ENCODE measurements at places on chromosomes 12 and 14.

- no peak for DNase-seq
Observed at GRCh38 chr14:36319899-36320199, 588 bp downstream of the MBIP start.

DNA sequence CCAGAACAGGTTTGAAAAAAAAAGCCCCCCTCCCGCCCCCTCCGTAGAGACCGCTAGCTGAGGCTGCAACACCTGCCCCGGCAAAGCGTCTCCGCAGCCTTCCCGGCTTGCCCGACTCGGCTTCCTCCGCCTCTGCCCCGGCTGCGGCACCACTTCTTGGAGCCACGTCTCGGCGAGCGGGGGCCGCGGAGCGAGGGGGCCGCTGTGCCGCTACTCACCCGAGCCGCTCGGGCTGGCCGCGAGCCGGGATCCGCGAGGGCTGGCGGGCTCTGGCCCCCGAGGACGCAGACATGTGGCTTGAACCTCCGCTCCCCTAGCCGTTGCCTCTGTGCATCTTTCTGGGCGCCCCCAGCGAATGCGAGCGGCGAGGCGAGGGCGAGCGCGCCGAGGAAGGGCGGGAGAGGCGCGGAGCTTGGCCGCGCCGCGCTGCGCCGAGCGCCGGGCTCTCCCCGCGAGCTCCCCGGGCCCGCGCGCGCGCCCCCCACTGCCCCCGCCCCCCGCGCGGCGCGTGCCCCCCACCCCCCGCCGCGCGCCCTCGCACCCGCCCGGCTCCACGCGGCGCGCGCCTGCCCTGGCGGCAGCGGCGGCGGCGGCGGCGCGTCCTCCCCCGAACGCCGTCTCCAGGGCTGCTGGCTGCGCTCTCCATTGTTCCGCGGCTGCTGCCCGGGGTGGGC is 249.5 kb downstream of the APAF1 start:
- DNase-seq = no peak

DNA sequence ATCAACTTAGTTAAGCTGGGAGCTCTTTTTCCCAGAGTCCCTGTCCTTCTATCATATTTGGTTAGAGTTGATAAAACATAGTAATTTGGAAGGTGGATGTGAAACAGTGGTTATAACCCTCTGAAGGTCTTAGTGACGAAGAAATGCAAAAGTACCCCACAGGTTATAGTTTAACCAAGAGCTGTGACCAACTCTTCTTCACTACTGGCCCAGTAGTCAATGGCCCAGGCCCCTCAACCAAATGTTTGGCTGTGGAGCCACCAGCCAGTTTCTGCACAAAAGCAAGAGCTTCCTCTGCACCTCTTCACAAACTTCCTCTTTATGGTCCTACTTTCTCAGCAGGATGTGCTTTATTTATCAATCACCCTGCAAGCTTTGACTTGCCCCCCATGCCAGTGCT is 132.6 kb downstream of the BMP4 start:
- no peak for DNase-seq

DNA sequence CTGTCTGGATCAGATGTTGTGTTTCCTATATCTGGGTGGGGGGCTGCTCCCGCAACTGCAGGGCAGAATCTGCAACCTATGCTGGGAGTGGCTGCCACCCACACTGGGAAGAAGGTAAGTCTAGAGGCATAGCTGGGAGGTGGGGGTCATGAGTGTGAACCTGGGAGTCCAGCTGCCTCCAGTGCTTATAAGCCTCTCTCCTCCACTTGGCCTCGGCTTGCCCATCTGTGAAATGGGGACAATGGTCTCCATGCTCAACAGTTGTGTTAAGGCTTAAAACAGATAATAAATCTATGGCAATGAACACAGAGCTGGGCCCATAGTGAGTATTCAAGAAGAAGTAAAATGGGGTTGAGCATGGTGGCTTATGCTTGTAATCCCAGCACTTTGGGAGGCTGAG is 90.0 kb downstream of the RBM19 start:
- DNase-seq = no peak

DNA sequence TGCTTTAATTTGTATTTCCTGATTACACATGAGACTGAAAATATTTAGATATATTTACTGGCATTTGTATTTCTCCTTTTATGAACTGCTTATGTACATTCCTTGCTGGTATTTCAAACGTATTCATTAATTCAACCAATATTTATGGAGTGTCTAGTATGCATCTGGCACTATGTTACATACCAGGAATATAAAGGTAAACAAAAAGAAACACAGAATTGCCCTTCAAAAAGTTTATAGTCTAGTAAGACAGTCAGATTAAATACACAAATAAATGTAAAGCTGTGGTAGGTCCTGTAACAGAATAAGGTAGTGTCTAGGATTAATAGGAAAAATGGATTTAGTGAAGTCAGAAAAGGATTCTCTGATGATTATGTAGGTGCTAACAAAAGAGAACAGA is 87.5 kb downstream of the PPP1R12A start:
- DNase-seq = no peak

- DNase-seq = no peak
Observed at GRCh38 chr12:42473130-42473529, 116.4 kb downstream of the PRICKLE1 start.

- DNase-seq = no peak
Observed at GRCh38 chr12:108106599-108106998, 22.5 kb upstream of the WSCD2 start.

- DNase-seq = no peak
Observed at GRCh38 chr14:41766772-41767171, 160.1 kb downstream of the LRFN5 start.

GRCh38 chr14:33880330-33880729 is 70.5 kb downstream of the EGLN3 start:
- DNase-seq = no peak

DNA sequence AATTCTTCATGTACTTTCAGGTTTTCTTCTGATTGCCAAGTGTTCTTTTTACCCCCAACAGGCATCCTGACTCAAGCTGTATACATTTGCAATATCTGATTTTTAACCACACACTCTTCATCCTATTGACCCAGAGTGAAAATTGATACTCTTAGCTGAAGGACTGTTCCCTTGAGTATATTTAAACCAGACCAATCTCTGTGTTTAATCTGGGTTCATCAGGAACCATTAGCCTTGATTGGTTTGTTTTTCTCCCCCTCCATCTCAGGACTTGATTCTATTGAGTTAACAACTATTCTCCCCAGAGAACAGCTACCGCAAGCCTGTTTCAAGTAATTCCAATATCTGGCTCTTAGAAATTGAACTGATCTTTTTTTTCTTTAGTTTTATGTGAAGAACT is 222.3 kb upstream of the NOVA1 start:
- no peak for DNase-seq

- peak; percentile 65 for DNase-seq
Observed at GRCh38 chr12:117025481-117026151, 73.6 kb downstream of the TESC start.

- no peak for DNase-seq
Observed at GRCh38 chr12:51346581-51346980, at the start of gene CELA1. Gene CELA1 (minus strand): TSS chr12:51346679. CDS start chr12:51346638, 41 bp downstream.

DNA sequence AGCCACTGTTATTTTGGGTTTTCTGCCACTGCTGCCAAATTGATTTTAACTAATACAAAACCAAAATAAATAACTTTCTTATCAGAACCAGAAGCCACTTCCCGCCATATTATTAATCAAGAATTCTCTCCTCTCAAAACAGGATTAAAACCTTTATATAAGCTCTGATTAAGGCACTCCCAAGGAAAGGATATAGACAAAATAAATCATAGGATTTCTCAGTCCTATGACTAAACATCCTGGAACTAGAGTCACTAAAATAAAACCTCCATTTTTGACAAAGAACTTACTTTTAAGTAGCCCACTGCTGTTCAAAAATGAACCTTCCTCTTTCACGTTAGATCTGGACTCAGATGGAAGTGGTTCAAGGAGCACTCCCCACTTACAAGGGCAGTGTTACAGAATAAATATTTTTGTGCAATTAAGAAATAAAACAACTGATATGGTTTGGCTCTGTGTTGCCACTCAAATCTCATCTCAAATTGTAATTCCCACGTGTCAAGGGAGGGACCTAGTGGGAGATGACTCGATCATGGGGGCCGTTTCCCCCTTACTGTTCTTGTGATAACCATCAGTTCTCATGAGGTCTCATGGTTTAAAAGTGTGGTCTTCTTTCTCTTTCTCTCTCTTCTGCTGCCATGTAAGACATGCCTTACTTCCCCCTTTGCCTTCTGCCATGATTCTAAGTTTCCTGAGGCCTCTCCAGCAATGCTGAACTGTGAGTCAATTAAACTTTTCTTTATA is 26.4 kb downstream of the GXYLT1 start:
- DNase-seq = no peak

DNA sequence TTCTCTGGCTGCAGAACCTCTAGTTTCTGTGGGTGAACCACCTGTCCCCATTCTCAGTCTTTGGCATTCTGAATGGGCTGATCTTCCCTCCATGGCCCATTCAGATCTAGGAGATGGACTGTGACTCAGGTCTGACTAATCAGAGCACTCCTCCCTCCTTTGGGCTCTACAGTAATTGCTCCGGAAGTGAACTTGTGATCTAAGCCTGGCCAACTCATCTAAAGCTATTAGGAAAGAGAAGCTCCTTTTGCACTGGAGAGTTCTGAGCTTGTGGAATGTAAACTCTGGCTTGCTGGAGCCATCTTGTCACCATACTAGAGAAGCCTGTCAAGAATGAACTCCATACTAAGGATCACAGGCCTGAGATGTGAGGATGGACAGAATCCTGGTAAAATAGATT is 168.2 kb downstream of the SUDS3 start:
- no peak for DNase-seq

- no peak for DNase-seq
Observed at GRCh38 chr14:101992708-101993107, 28.3 kb downstream of the DYNC1H1 start.

- DNase-seq = no peak
Observed at GRCh38 chr14:88541324-88541723, 13.5 kb downstream of the PTPN21 start.

GRCh38 chr12:106415134-106415533 is 57.6 kb downstream of the POLR3B start:
- DNase-seq = no peak

GRCh38 chr14:51593397-51593796 is 58.3 kb upstream of the FRMD6 start:
- DNase-seq = no peak

DNA sequence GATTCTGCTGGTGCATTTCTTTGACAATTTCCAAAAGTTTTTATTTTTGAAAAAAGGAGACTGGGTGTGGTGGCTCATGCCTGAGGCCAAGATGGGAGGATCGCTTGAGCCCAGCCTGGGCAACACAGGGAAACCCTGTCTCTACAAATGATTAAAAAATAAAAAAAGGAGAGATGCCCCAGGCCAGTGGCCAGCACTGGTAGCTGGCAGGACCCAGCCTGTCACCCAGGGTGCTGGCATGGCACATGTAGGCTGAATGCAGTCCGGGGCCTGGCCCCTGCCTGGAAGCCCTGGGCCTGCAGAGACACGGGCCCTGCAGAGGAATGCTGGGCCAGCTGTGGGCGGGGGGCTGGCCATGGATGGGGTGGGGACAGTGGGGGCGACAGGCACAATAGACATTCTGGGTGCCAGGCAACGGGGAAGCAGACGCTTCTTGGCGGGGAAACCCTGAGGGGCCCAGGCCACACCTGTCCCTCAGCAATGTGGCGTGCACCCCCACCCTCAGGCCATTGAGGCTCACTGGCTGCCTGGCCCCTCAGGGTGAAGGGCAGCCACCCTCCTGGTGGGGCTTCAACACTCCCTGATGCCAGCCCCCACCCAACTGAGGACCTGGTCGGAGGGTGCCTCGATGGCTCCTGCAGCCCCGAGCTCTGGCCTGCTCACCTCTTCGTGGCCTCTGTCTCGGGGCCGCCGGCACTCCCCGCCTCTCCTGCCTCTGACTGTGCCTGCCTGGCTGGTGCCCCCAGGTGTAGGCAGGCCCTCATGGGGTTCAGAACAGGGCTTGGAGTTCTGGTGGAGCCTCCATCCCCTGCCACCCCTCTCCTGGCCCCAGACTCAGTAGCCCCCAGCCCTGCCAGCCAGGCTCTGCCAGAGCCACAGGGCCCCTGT is 12.1 kb downstream of the TRMT61A start:
- DNase-seq = no peak

DNA sequence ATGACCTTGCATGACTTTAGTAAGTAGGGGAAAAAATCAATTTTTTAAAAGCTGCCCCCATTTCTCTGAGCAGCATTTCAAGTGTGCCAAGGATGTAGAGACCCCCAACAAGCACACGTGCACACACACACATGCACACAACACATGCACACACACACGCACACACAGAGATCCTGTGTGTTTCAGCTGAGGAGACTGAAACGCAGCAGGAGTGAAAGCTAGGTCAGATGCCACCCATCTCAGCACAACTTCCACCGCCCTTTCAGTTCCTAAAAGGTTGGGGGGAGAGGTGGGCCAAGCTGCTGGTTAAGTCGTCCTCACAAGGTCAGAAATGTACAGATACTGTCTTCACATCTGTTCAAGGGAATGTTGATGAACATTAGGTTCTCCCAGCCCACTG is 13.9 kb downstream of the MYL2 start:
- DNase-seq = no peak

DNA sequence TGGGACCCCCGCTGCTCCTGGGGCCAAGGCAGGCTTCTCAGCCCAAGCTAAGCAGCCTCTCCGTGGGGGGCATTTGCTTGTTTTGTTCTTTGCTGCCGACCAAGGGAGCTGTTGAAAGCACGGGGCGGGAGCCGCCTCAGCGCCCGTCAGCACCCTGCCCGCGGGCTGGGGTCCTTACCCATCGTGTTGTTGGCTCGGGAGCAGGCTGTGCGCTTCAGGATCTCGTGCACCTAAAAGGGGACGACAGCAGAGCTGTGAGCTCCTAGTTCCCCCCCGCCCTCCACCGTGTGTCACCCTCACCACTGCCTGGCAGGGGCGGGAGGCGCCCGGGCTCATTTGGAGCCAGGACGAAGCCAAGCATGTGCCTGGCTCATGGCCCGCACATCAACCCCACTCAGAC is 117.5 kb downstream of the ANO2 start:
- no peak for DNase-seq

DNA sequence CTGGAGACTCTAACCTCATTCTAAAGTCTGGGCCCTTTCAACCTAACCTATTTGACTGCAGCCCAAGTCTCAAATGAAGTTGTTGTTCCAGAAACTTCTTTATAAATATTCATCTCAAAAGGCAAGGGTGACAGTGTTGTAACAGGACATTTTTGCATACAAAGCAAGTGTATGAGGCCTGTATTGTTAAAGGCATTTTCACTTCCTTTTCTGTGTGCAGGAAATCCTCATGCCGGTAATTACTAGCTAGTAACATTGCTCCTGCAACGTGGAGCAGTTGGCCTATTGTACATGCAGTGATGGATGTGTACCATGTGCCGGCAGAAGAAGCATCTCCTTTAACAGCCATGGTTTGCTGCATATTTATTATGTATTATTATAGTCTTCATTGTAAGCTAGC is 156.5 kb upstream of the RMST start:
- no peak for DNase-seq

- DNase-seq = no peak
Observed at GRCh38 chr12:22733756-22734155, 108.8 kb downstream of the ETNK1 start.

DNA sequence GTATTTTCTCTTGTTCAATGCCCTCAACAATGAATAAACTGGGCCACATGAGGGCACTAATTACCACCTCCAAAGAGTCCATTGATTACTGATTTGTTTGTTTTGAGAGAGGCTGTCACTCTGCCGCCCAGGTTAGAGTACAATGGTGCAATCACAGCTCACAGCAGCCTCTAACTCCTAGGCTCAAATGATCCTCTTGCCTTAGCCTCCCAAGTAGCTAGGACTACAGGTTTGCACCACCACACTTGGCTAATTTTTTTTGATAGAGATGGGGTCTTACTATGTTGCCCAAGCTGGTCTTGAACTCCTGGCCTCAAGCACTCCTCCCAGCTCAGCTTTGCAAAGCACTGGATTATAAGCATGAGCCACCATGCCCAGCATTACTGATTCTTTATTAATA is 28.3 kb upstream of the SYCP3 start:
- no peak for DNase-seq

Data from activated CD8-positive, alpha-beta memory T cell treated with anti-CD3 and anti-CD28 coated beads, Interleukin-2, amount 10 ng/mL, durations not matched to agents 7 days and 5 days (primary cell).